Right atrium auricular region (tissue), 2 donors: ENCODE measurements at places on chromosomes 2 and 18.

DNA sequence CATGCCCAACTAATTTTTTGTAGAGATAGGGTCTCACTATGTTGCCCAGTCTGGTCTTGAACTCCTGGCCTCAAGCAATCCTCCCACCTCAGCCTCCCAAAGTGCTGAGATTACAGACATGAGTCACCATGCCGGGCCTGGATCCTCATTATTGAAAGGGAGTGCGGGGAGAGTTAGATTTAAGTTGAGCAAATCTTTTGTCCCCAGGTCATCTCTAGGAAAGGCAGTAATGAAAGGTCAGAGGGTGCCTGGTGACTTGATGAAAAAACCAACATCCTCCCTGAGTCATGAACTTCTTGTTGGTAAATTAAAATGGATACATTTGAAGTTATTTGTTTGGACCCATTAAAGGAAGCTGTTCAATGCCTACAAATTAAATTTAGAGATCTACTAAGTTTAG is 25.1 kb downstream of the STAT4 start:
- DNase-seq, result no peak

DNA sequence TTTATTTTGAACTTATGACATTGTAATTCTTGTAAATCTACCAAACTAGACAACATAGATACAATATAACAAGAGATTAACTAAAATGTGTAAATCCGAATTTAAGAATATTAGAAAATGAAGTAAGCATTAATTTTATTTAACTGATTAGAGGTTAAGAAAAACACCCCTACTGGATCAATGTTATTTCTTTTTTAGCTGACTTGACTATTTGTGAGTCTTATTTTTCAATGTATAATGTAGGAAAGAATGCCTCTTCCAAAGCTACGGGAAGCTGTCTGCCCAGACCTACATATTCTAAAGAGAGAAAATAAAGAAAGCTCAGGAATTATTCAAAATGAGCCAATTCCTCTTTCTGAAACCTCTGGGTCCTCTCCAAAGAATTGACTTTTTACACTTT is 490.8 kb upstream of the CDH7 start:
- DNase-seq, result no peak

- no peak for DNase-seq
Observed at GRCh38 chr18:76437011-76437410, 58.0 kb downstream of the ZNF516 start.

- DNase-seq, result no peak
Observed at GRCh38 chr2:178119179-178119922, 7.1 kb downstream of the RBM45 start.

- DNase-seq, result no peak
Observed at GRCh38 chr2:19187323-19188020, 171.0 kb downstream of the OSR1 start.

DNA sequence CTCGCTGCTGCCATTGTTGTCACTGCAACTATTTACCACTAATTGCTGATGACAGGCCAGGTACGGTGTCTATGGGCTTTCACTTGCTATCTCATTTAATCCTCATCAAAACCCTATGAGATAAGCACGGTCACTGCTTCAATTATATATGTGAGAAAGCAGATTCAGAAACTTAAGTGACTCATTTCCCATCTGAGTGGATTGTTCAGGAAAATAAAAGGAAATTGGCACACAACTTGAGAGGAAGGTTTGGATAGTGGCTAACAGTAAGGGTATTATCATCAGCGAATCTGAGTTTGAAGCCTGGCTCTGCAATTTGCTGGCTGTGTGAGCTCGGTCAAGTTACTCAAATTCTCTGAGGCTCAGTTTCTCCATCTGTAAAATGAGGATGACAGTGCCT is 196.0 kb downstream of the KCNS3 start:
- DNase-seq, result no peak

GRCh38 chr18:40939656-40940515 is 1015.1 kb upstream of the PIK3C3 start:
- DNase-seq, result no peak
